ENCODE measurements at places on chromosomes 5 and 9.
A peak's percentile ranks its signal among the peaks of the same experiment; 100 is the strongest.

DNA sequence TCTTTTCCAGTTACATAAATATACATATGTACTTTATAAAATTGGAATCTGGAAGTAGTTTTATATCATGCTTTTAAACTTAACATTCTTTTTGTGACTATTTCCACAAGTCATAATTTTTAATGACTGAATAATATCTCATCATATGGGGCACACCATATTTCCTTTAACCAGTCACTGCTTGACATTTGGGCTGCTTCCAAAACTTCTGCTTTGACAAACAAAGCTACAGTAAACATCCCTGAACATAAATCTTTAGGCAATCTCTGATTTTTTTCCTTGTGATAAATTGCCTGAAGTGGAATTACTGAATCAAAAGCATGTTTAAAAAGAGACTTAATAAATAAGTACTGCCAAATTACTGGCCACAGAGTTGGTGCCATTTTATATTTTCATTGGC is 178.0 kb downstream of the FSTL4 start:
- no peak for DNase-seq

DNA sequence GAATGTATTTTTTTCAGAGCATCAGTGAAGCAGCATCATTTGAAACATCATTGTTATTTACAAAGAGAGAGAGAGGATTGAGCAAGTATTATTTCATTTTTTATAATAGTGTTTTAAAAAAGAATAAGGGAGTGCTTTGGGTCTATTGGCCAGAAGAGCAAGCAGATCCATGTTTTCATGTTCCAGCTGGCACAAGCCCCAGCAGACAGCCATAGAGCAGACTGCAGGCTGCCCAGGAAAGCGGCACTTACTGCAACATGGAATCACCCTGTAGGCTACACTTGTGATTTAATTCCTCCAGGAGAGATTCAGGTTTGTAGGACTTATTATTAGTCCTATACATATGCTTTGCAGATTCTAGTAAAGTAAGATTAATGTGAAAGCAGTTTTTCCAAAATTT is 407.0 kb upstream of the GRAMD2B start:
- DNase-seq: no peak

DNA sequence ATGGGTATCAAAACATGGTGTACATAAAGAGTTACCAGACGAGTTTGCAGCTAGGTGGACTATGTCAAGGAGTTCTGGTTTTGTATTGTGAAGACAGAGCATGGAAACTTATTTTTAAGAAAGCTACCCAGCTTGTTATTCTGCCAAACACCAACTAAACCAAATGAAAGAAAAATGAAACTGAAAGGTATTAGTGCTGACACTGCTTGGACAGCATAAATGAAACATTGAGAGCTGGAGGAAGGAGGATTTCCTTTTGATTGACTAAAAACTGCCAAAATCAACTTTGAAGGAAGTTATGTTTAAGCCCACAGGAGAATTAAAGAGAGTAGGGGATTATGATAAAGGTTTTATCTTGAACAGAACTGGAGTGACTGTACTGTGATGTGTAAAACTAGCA is 766.2 kb downstream of the PTPRD start:
- no peak for DNase-seq

DNA sequence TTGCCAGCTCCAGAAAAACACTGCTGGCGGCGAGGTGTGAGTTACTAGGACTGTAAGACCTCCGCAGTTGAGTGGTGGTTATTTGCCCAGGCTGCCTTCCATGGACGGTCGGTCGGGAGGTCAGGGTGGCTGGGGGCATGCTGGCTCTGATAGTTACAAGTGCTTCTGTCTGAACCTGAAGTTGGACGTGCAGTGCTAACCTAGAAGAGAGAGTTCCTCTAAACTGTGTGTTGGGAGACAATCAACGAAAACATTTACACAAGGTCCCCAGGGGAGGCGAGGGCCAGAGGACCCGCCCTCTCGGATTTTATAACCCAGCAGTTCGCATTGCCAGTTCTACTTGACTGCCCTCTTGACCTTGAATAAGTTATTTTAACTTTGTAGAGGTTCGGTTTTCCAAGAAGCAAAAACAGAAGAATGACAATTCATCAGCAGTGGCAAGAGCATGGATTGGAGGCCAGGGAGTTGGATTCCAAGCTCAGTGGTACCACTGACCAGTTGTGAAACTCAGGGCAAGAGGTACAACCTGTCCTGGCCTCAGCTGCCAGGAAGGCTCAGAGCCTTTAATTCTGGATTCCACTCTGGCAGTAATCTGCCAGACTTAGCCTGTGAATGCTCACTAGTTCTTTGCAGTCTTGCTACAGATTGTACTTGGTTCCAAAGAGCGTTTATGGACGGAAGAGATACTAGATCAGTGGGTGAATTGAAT is 28.7 kb upstream of the PDE8B start:
- DNase-seq: no peak

DNA sequence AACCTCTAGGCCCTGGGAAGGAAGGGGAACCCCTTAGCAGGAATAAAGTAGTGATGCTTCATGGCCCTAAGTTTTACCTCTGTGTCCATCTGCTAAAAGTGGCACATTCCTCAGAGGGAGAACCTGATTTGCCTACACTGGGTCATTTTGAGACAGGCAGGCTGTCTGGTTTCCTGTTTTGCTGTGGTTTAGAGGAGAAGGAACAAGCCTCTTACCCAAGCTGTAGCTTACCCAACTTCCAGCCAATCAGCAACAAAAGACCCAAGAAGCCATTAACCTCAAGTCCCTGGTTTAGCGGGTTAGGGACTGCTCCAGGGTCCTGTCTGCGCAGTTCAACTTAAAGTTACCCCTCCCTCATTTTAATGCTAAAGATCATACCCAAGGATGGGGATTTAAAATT is 411.0 kb downstream of the MAT2B start:
- DNase-seq: peak; percentile 24

DNA sequence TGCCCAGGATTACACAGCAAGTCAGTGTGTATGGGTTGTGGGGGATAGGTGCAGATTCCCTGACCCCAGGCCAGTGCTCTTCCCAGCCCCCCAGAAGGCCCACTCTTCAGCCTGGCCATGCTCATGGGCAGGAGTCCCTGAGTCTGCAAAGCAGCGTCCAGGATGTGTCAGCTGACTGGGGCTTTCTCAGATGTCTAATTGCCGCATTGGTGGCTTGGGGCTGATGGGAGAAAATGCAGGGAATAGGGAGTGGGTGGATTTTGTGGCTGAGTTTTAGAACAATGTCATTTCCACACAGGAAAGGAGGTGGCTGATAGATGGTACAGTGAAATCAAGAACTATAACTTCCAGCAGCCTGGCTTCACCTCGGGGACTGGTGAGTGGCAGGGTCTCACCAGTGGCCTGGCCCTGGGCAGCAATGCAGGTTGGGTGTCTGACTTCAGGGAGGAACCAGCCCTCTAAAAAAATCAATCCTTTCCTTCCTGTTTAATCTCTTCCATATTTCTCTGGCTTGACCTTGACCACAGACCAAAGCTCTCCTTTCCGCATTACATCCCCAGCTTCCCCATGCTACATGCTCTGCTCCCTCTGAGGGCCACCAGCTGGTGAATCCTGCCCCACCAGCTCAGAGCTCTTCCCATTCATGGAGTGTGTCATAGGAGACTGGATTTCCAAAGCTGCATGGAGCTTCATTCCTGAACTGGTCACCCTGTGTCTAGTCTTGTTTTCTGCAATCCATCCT is 14.2 kb downstream of the GLIPR2 start:
- no peak for DNase-seq

- no peak for DNase-seq
Measured at GRCh38 chr5:32155211-32155610, 18.9 kb downstream of the GOLPH3 start.

DNA sequence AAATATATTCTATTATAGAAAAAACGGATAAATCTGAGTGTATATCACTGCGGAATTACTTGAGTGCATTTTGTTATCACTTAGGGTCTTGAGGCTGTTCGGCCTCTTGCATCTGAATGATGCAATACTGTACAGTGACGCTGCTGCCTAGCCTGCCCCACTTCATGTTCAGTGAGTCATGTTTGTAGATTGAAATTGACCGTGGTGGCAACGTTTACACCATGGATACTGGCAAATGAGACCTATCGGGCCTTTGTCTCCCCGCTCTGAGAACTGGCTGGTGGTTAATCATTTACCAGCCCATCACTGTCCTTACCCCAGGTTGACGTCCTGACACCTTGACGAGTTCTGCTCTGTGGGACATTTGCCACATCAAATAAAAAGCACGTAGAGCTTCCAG is 510.1 kb upstream of the ADAMTS16 start:
- DNase-seq: no peak

DNA sequence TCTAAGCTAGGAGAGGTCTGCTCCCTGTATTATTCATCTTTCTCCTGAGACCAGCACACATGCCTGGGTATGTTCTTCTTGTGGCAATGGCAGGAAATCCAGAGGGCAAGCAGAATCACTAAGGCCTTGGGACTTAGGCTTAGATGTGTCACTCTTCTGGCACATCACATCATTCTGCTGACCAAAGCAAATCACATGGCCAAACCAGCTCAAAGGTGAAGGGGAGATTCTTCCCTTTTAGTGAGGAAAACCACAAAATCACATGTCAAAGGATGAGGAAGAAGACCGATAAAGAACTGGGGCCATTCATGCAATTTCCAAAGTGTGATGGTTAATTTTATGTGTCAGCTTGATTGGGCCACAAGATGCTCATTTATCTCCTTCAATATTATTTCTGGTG is 5.7 kb upstream of the AGGF1 start:
- no peak for DNase-seq

DNA sequence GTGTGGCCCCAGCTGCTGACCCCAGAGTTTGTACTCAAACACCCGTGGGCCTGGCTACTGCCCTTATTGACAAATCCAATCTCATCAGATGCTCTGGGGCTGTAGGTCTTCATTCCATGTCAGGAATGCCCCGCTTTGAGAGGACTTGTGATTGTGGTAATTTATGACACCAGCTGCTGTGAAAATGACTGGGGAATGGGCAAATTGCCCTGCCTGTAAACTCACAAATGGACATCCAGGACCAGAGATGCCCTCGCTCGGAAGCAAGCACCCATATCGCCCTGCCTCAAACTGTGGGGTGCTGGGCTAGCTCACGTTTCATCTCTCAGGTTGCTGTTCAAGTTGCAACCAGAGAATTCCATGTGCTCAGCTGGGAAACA is 225.9 kb upstream of the MAP3K1 start:
- DNase-seq: no peak

DNA sequence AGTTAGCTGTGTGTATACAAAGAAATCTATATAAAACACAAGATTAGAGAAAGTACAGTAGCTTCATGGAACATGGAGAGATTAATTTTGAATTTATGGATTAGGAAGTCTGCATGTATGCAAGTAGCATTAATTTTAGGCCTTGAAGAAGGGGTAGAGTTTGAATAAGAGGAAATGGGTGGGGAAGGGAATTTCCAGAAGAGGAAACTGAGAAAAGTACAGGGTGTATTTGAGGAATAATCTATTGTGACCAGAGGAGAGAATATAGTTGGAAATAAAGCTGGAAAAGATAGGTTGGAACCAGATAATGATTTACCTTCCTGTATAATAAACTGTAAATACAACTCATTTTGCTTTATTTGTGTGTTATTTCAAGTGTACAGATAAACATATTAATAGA is 53.6 kb downstream of the CWC27 start:
- no peak for DNase-seq

GRCh38 chr5:112127861-112128260 is 291.2 kb downstream of the EPB41L4A start:
- no peak for DNase-seq

- DNase-seq: no peak
Measured at GRCh38 chr5:139394123-139394653, 716 bp downstream of the PROB1 start.

- no peak for DNase-seq
Measured at GRCh38 chr9:127693143-127693542, 13.6 kb upstream of the CFAP157 start.

DNA sequence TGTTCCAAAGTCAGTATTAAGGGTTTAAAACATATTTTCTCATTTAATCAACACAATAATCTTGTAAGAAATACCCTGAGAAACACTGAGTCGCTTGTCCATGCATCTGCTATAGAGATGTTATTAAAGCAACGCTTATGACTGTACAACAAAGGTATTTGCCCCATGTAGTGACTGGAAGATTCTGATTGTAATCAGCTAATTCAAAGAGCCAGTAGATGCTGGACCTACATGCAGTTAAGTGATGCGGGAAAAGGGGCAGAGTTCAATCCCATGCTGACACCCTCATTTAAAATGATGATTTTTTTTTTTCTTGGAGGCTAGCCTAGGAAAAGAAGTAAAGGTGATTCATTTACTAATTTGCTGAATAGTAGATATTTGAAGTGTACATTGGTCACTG is 149.3 kb upstream of the MTAP start:
- DNase-seq: no peak

Data from skeletal muscle cell (primary cell).